ENCODE measurements at places on chromosomes 12 and 14. TPM values are rescaled to one million over a fixed set of nuclear protein-coding genes. Genes with fewer than 3 reads are reported as not detected.

- no peaks in the 10 kb centered on the region for H3K36me3 ChIP-seq
- H3K4me1 ChIP-seq: no peaks in the 10 kb centered on the region
- H3K4me3 ChIP-seq: no peak overlapping the region
- H3K27me3 ChIP-seq: no peaks in the 10 kb centered on the region
- DNase-seq: no peak
These were observed 332.9 kb downstream of the TMEM132D start for GRCh38 chr12:129570796-129571400.

GRCh38 chr14:72651714-72652113 is 242.2 kb downstream of the DPF3 start:
- H3K27ac ChIP-seq: no peak overlapping the region
- no peak overlapping the region for H3K4me3 ChIP-seq

CDCA3 gene
- total RNA-seq: 8.6 TPM

BTBD7 gene
- 28.5 TPM for total RNA-seq

DNA sequence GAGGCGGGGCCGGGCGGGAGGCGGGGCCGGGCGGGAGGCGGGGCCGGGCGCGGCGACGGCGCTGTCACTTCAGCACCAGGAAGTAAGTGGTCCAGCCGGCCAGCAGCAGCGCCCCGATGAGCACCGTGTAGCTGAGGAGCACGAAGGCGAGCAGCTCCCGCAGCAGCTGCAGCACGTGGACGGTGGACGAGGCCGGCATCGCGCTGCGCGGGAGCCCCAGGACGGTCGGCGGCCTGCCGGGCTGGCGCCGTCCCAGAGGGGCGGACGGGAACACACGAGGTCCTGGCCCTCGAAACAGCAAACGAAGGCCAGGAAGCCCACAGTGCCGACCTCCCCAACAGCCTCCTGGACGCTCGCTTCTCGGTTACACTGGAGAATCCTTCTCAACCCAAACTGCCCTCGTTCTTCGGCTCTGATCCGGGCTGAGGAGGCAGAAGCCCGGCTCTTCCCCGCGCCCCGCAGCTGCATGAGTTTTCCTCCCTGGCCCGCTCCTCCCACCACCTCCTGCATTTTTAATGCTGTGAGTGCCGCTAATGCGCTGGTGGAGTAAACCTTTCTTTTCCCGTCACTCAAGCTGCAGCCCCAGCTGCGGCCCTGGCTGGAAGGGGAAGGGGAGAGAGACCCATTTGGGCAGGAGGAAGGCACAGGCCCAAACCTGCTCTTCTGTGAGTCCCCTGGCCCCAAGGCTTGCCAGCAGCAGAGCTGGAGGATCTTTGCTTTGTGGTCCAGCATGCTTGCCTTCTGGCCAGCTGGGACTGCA is 694 bp upstream of the DIABLO start:
- peak overlapping the region; percentile 32 for H3K27ac ChIP-seq
- no peaks in the 10 kb centered on the region for H3K27me3 ChIP-seq
- no peak for DNase-seq
- no peaks in the 10 kb centered on the region for H3K36me3 ChIP-seq
- H3K4me1 ChIP-seq: peaks cover 30% of the 10 kb centered on the region
- peak overlapping the region; percentile 98 for H3K4me3 ChIP-seq

FOXN4 gene
- not detected for total RNA-seq

DNA sequence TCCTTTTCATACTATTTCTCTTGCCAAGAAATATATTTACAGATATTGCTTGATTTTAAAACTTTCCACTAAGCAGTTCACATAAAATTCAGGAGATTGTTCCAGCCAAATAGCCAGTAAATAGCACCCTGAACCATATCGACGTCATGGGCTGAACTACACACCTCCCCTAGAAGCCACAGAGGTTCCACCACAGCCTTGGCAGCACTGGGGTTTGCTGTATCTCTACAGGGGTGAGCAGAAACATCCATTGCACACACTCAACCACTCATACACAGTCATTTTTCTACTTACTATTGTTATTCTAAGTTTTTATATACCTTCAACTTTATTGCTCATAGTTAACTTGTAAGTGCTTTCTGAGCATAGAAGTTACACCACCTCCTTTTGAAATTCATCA is 8.1 kb upstream of the EIF2S3B start:
- H3K36me3 ChIP-seq: no peaks in the 10 kb centered on the region
- no peaks in the 10 kb centered on the region for H3K4me1 ChIP-seq
- no peaks in the 10 kb centered on the region for H3K27me3 ChIP-seq
- H3K27ac ChIP-seq: no peak overlapping the region
- no peak for DNase-seq
- H3K4me3 ChIP-seq: no peak overlapping the region

- H3K27me3 ChIP-seq: no peaks in the 10 kb centered on the region
- no peak for DNase-seq
- H3K4me3 ChIP-seq: no peak overlapping the region
These were observed 6.4 kb upstream of the CCDC60 start for GRCh38 chr12:119328111-119328510.

GRCh38 chr12:103768467-103769123 is 72.4 kb downstream of the NT5DC3 start:
- H3K27ac ChIP-seq: no peak overlapping the region
- no peaks in the 10 kb centered on the region for H3K27me3 ChIP-seq
- H3K4me1 ChIP-seq: no peaks in the 10 kb centered on the region
- DNase-seq: no peak
- no peak overlapping the region for H3K4me3 ChIP-seq

- H3K4me1 ChIP-seq: peaks cover 67% of the 10 kb centered on the region
- H3K36me3 ChIP-seq: peaks cover 7% of the 10 kb centered on the region
- no peaks in the 10 kb centered on the region for H3K27me3 ChIP-seq
- DNase-seq: no peak
- peak overlapping the region; percentile 70 for H3K27ac ChIP-seq
These were observed 24.1 kb downstream of the DMAC2L start for GRCh38 chr14:50335989-50336824.

DNA sequence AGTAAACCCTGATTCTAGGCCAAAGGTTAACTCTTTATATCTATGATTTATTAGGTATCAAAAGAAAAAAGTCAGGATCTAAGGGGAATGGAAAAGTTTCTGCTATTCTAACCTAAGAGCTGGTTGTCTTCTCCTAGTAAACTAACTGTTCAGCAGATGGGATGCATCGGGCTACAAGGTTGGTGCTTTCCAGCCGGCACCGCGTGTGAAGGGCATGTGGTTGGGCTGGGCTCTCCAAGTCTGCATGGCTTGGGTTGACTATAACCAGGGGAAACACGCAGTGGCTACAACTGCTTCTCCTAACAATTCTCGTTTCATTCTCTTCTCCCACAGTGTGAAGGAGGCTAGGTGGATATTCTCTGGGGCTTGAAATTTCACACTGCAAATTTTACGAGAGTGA is 354.5 kb downstream of the APAF1 start:
- no peak overlapping the region for H3K27ac ChIP-seq
- H3K4me1 ChIP-seq: no peaks in the 10 kb centered on the region
- H3K4me3 ChIP-seq: no peak overlapping the region
- no peaks in the 10 kb centered on the region for H3K27me3 ChIP-seq
- DNase-seq: no peak

GPR84 gene
- total RNA-seq: not detected

- H3K36me3 ChIP-seq: peaks cover 11% of the 10 kb centered on the region
- no peaks in the 10 kb centered on the region for H3K4me1 ChIP-seq
- no peaks in the 10 kb centered on the region for H3K27me3 ChIP-seq
- H3K4me3 ChIP-seq: no peak overlapping the region
- no peak for DNase-seq
These were observed 106.5 kb downstream of the EML1 start for GRCh38 chr14:99899578-99900178.

DNA sequence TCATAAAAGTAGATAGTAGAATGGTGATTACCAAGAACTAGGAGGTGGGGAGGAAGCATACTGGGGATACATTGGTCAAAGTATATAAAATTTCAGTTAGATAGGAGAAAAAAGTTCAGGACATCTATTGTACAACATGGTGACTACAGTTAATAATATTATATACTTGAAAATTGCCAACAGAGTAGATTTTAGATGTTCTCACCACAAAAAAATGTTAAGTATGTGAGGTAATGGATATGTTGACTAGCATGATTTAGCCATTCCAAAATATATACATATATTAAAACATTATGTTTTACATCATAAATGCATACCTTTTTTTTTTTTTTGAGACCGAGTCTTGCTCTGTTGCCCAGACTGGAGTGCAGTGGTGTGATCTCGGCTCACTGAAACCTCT is 31.0 kb downstream of the TMEM116 start:
- no peak overlapping the region for H3K4me3 ChIP-seq
- H3K27me3 ChIP-seq: no peaks in the 10 kb centered on the region
- no peak for DNase-seq

DHH gene
- 1.5 TPM for total RNA-seq

MMP14 gene
- 187 TPM for total RNA-seq

BCL2L2 gene
- total RNA-seq: 31.7 TPM

DNA sequence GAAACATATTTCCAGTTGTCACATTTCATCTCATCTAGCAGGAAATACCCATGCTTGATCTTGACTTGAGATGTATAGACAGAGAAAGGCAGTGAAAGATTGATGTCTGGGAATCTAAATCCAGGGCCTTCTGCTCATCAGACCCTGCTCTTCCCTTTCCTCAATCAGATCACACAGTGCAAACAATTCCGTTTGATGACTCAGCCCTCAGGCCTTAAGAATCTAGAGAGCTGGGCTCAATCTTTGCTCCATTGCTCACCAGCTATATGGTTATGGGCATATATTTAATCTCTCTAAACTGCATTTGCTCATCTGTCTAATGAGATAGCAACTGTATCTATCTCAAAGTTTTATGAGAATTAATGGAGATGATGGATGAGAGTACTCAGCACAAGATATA is 201.8 kb upstream of the CCDC196 start:
- DNase-seq: no peak
- no peaks in the 10 kb centered on the region for H3K4me1 ChIP-seq
- H3K4me3 ChIP-seq: no peak overlapping the region
- no peaks in the 10 kb centered on the region for H3K36me3 ChIP-seq
- no peaks in the 10 kb centered on the region for H3K27me3 ChIP-seq
- H3K27ac ChIP-seq: no peak overlapping the region

DNA sequence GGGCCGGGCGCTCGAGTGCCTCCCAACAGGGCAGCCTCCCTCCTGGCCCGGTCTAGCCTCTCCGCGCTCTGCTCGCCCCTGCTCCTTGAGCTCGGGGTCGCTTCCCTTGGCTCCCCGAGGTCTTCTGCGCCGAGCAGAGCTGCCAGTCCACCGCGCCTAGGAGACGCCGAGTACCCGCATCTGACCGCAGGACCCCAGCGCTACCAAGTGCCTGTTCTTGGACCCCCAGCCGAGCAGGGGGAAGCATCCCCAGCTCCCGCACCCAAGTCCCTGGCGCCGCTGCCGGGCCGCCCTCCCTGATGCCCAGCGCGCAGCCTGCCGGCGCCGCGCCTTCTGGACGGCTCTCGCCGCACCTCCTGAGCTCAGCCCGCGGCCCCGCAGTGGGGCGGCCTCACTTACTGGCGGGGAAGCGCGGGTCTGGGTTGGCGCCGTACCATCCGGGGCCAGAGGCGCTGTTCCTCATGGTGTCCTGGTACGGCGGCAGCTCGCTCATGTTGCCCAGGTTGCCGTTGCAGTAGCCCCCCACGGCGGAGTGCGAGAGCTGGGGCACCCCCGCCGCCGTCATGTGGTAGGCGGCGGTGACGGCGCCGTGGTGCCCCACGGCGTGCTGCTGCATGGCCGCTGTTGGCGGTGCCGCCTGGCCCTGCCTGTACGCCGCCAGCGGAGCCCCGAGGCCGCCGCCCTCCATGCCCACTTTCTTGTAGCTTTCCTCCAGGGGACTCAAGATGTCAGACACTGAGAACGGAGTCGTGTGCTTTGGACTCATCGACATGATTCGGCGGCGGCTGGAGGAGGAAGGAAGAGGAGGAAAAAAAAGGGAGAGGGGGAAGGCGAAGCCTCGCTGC is 1.2 kb downstream of the NKX2-1 start:
- no peaks in the 10 kb centered on the region for H3K36me3 ChIP-seq
- H3K4me1 ChIP-seq: peaks cover 49% of the 10 kb centered on the region
- H3K27ac ChIP-seq: no peak overlapping the region
- DNase-seq: no peak
- H3K27me3 ChIP-seq: peaks cover 25% of the 10 kb centered on the region
- peak overlapping the region; percentile 30 for H3K4me3 ChIP-seq

GRCh38 chr12:4224206-4224889 is 49.2 kb upstream of the CCND2 start:
- no peak overlapping the region for H3K27ac ChIP-seq
- no peaks in the 10 kb centered on the region for H3K36me3 ChIP-seq
- no peak overlapping the region for H3K4me3 ChIP-seq
- H3K4me1 ChIP-seq: no peaks in the 10 kb centered on the region
- peak; percentile 52 for DNase-seq
- H3K27me3 ChIP-seq: no peaks in the 10 kb centered on the region

Measured in vagina (tissue), 2 donors.